Activated CD4-positive, alpha-beta T cell treated with anti-CD3 and anti-CD28 coated beads, Interleukin-2, amount 50 U/mL, for 1 hour (primary cell): ENCODE measurements at places on chromosomes 13 and 19.

DNA sequence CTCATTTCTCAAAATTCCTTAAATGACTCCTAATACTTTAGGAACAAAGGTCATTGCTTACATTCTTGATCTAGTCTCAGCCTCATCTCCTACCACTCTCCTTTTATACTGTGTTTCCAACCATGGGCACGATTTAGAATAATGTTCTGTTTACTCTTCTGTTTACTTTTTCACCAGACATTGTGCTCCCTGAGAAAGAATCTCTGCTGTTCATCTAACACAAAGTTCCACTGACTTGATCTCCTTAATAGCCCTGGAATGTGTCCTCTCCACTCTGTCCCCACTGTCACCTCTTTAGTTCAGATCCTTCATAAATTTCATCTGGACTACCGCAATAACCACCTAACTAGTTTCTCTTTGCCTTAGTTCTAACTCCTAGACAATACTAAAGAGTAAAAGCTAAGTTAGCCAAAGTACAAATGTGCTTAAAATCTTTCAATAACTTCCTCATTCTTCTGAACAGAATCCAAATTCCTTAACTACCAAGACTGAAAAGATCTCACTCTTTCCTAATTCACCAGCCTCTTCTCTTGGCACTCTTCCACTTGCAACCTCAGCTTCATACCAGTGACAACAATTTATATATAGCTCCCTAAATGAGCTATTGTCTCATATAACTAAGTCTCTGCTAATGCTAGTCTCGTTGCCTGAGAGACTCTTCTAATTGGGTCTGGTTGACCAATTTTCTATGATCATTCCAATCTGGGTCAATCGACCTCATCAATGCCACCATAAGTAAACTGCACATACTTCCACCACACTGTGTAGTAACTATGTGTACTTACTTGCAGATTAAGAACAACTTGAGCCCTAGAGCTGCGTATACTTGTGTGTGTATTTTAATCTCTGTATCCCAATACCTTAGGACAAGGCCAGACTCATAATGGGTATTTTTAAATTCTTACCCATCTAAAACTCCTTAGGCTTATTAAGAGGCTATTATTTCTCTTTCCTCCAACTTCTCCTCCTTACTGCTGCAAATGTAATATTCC, 179.9 kb downstream of the VWA8 start:
- no peak for DNase-seq

- no peak for DNase-seq
These were observed 250.9 kb downstream of the LIG4 start for GRCh38 chr13:107964395-107964794.

GRCh38 chr13:27796544-27797227, 4.4 kb downstream of the GSX1 start:
- no peak for DNase-seq

DNA sequence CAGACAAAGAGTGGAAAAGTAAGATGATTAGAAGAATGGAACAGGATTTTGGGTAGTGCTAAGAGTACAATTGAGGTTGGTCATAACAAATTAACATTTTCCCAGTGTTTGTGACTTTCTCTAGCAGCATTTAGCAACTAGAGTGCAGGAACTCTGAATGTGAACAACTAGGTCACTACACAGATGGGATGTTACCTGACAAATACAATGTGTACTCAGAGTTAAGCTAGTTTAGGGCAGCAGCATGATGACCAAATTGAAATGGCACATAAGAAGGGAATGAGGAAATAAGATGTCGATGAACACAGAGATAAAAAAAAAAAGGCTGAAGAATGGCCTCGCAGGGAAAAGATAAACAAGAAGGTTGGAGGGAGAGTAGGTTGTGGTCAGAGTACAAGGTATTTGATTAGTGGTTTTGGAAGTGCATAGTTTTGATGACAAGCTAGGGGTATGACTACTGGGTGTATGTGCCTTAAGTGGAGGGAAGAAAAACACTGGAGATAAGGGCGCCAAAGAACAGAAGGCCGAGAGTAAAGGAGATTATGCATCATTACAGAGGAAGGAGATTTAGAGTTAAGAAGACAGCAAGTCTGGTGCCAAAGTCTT, 381.1 kb downstream of the FGF14 start:
- DNase-seq, result no peak

- DNase-seq, result no peak
These were observed 98.0 kb downstream of the PRR20E start for GRCh38 chr13:57264965-57265364.

- DNase-seq, result no peak
These were observed 32.5 kb downstream of the DLEU7 start for GRCh38 chr13:50810998-50811397.

GRCh38 chr19:17943274-17944221, 10.7 kb downstream of the CCDC124 start:
- DNase-seq, result no peak

DNA sequence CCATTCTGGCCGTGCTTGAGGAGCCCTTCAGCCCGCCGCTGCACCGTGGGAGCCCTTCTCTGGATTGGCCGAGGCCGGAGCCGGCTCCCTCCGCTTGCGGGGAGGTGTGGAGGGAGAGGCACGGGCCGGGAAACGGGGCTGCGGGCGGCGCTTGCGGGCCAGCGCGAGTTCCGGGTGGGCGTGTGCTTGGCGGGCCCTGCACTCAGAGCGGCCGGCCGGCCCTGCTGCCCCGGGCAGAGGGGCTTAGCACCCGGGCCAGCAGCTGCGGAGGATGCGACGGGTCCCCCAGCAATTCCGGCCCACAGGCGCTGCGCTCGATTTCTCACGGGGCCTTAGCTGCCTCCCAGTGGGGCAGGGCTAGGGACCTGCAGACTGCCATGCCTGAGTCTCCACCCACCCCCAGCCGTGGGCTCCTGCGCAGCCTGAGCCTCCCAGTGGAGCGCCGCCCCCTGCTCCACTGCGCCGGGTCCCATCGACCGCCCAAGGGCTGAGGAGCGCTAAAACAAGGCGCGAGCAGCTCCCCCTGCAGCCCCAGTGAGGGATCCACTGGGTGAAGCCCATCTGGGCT, 76.5 kb downstream of the PCDH20 start:
- DNase-seq, result no peak

- no peak for DNase-seq
These were observed 33.2 kb downstream of the CILP2 start for GRCh38 chr19:19571071-19571786.

DNA sequence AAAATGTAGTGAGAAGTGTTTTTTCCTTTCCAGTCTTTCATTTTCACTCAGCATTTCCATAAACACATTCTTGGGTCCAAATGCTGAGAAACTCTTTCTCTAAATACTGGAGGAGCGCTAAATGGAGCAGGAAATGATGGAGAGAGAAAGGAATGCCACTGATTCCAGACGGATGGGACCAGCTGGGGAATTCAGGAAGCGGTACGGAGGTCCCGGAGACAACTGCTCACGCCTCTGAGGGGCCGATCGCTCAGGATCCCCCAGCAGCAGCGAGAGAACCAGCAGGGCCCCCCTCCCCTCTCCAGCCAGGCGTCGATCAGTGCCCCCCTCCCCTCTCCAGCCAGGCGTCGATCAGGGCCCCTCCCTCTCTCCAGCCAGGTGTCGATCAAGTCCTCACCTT, 13.2 kb downstream of the RASA3 start:
- no peak for DNase-seq

DNA sequence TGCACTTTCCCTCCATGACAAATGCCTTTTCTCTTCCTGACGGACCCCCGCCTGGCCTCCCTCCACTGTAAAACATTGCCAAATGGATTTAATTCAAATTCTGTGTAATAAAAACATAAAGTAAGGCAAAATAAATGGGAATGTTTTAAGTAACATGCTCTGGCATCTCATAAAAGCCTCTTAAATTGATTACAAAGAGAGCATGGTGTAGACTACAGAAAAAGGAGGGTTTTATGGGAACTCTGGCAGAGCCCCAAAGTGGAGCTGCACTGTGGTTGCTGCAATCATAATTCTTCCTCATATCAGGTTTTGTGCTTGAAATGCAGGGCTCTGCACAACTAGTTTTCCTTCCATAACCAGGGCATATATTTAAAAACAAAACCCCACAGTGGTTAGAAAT, 44.3 kb upstream of the SIAH3 start:
- no peak for DNase-seq
